ENCODE measurements at places on chromosomes 5 and 9.

GRCh38 chr5:85484982-85485574 is 1100.4 kb upstream of the EDIL3 start:
- DNase-seq: no peak

DNA sequence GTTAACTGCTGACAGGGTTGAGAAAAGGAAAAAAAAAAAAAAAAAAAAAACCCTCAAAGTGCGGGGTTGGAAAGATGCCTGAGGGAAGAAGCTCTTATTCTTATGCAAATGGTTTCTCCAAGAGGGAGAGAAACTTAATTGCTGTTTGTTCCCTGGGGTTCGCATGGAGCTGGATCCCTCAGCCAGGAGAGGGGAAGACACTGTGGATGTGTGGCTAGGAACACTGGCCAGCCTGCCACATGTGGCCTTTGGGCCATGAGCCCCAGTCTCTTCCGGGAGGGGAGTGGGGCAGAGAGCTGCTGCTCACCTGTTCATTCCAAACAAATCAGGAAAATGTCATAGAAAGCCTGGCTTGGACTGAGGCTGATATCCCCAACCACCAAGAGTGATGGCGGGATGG is 9.4 kb upstream of the SCGB3A2 start:
- no peak for DNase-seq

DNA sequence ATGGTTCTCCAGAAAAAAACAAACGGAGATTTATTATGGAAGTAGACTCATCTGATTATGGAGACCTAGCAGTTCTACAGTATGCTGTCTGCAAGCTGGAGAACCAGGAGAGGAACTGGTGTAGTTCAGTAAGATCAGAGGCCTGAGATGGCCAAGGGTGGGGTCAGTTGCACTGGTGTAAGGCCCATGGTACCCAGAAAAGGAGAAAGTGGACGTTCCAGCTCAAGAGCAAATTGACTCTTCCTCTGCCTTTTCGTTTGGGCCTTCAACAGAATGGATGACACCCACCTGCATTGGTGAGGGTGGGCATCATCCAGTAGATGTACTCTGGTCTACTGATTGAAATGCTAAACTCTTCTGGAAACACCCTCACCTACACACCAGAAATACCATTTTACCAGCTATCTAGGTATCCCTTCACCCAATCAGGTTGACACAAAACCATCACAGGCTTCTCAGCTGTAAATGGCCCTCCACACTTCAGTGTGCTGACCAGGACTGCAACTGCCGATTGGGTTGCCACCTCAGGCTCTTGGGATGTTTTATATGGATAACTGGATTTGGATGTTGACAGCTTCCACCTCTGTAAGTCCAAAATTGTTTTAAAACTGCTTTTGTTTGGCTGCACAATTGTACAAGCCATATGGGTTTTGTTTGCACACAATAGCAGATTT is 51.2 kb downstream of the RAD23B start:
- no peak for DNase-seq

DNA sequence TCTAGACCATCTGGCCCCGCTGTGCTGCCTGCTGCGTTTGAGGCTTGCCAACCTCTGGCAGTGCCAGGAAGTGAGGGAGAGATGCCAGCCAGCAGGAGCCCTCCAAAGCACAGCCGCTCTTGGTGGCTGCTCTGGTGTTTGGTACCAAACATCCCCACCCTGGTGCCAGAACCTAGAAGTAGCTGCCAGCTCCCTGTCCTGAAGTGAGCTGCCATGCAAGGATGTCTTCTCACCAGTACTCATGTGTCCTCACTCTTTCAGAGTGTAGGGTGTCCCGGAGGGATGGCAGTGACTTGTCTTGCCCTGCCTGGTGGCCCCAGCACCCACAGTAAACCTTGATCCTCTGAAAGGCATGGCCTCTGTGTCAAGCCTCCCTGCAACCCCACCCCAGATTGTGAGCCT is 43.4 kb downstream of the AMBP start:
- no peak for DNase-seq

GRCh38 chr5:114319821-114320220 is 42.0 kb upstream of the KCNN2 start:
- DNase-seq: no peak

DNA sequence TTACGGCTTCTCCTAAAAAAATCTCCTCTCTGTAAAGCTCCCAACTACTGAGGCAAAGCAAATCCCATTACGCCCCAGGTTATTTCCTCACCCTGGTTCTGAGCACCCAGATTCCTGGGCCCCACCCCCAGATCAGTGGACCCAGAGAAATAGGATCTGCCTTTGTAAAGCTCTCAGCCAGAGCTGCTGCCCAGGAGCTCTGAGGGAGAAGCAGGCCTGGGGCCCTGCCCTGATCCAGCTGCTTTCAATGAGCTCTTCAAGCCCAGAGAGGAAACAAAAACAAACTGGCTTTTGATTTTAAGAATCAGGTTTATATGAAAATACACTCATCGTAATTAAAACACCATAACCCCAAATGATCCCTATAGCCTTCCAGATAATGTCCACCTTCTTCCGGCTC is 124.5 kb downstream of the C5orf15 start:
- DNase-seq: no peak

DNA sequence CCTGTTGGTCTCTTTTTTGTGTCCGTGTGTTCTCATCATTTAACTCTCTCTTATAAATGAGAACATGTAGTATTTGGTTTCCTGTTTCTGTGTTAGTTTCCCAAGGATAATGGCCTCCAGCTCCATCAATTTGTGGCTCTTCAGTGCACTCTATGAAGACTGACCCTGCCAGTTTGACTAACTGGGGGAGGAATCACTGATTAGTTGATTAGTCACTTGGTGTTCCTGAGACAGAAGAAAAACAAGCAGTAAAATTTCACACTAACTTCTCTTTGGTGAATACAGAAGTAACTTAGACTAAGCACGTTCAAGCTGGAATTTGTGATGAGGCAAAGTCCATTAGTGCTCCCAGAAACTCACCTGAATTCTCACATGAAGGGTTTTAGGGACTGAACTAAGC is 495.8 kb upstream of the RORB start:
- DNase-seq: no peak

DNA sequence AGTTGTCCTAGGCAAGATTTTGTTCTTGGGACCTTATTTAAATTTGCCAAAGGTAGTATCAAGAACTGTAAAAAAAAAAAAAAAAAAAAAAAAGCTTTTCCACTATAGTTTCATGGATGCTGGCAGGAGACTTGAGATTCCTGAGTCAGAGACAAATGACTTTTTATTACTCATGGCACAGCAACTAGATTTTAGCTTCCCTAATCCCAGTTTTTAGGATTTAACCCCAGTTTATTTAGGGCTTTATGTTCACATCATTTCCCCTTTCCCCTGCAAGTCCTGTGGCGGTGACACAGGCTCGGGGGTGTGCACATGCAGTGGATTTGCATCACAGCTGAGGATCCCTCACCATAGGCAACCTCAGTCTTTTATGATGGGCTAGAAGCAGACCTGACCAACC is 144.9 kb downstream of the GOLPH3 start:
- no peak for DNase-seq

GRCh38 chr5:128213340-128213739 is 129.8 kb downstream of the SLC12A2 start:
- DNase-seq: no peak

GRCh38 chr5:13740471-13740870 is 204.0 kb downstream of the DNAH5 start:
- DNase-seq: no peak

GRCh38 chr5:174052636-174053035 is 7.1 kb downstream of the NSG2 start:
- no peak for DNase-seq

DNA sequence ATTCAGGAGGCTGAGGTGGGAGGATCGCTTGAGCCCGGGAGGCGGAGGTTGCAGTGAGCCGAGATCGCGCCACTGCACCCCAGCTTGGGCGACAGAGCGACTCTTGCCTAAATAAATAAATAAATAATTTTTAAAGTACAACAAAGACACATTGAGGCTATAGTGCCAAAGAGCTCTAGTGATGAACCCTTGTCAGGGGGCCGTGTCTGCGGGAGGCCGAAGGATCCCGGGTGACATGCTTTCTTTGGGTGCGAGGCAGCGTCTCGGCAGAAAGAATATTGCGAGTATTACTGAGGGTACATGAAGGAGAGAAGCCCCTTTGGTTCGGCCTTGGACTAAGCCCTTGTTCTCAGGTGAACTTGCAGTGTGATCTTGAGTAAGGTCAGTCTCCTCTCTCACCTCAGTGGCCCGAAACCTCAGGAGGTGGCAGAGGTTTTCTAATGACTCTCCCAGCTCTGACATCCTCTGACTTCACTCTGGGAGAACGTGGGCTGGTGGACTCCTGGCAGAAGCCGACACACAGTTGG is 397 bp upstream of the RECK start:
- peak; percentile 76 for DNase-seq

DNA sequence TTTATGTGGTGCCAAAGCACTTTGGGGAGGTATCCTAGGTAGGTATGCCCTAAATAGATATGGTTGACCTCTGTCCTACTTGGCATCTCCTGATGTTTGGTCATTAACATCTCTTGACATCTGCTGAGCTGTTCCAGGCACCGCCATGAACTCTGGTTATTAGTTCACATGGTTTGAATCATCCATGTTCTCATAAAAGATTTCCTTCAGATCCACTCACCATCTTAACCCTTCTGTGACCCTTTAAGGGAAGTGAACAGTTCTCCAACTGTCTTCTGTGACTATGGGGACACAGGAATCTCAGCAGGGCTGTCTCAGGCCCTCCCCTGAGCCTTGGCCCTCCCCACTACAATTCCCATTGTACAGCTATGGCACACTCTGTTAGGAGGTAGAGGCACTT is 167.7 kb downstream of the CDH6 start:
- no peak for DNase-seq

GRCh38 chr9:131546336-131547084 is 1.2 kb downstream of the PRRT1B start:
- DNase-seq: no peak

GRCh38 chr5:125583321-125584139 is 837.1 kb upstream of the ZNF608 start:
- DNase-seq: no peak

GRCh38 chr5:101338226-101338625 is 435.1 kb upstream of the ST8SIA4 start:
- DNase-seq: no peak

DNA sequence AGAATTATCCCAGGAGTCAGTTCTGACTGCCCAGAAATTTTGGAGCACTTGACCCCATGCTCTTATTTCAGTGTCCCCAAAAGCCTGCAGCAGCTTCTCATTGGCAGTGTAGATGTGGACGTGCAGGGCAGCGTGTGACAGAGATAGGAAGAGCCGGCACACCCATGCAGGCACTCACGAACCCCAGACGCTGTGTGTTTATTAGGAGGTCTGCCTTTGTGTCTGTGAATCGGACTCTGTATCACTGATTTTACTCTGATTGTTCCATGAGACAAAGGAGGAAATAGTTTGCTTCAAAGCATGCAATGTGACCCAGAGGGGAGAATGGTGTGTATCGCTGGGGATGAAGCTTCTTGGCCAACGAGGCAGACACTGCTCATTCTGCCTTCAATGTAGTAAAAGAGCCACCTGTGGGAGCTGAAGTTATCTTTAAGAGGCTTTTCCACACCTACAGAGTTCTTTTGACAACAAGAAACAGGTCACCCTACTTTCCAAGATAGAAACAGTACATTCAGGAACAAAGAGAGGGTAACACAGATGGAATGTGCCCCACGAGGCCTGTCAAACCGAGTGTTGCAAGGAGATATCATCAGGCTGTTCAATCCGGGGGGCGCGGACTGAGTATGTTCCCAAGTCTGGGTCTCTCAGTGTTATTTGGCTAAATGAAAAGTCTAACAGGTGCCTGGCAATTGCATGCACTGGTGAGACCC is 224.0 kb downstream of the NTRK2 start:
- no peak for DNase-seq

DNA sequence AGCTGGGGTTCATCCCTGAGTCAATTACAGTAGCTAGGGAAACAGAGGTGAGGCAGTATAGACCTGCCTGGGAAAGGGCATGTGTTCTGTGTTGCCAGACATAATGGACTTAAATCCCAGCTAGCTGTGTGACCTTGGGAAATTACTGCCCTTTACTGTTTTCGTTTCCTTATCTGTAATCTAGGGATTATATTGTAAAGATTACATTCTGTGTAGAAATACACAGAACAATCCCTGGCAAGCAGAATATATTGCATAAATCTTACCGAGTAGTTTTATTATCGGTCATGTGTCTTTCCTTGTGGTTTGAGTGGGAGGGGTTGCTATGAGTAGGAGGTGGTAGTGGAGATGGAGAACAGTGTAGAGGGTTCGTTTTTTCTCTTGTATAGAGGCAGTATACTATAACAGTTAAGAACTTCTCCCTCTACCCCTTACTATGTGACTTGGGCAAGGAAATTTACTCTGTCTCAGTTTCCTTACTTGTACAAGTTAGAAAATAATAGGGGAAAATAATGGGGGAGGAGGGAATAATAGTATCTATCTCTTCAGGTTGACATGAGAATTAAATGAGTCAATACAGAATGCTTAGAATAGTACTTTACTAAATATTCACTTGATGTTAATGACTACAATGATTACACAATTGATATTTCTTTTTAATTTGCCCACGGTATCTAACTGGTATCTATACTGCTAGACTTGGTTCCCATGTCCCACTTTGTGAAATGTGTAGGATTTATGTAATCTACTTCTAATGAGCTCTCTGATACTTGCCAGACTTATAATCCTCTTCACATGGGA is 7.1 kb upstream of the DMXL1 start:
- peak; percentile 48 for DNase-seq

GRCh38 chr5:33319151-33319550 is 121.6 kb upstream of the TARS1 start:
- DNase-seq: no peak

GRCh38 chr5:17229313-17229712 is 11.9 kb downstream of the BASP1 start:
- DNase-seq: no peak

DNA sequence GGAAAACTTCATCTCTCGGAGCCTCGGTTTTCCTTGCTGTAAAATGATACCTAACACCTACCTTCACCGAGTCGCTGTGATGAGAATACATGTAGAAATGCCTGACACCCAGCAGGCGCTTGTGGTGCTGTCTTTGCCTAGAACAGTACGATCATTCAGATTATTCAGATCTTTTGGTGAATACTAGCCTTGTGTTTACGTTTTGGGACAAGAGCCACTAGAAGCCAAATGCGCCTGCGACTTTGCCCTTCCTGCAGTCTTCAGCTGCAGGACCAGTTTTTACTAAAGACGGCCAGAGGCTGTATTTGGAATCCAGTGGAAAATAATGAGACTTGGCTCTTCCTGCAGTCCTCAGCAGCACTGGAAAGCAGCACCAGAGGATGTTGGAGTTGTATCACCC is 189.6 kb downstream of the TRIO start:
- no peak for DNase-seq

- no peak for DNase-seq
Observed at GRCh38 chr9:137984520-137985257, 107.1 kb downstream of the CACNA1B start.

- DNase-seq: no peak
Observed at GRCh38 chr9:19473605-19474004, 64.8 kb downstream of the ACER2 start.

DNA sequence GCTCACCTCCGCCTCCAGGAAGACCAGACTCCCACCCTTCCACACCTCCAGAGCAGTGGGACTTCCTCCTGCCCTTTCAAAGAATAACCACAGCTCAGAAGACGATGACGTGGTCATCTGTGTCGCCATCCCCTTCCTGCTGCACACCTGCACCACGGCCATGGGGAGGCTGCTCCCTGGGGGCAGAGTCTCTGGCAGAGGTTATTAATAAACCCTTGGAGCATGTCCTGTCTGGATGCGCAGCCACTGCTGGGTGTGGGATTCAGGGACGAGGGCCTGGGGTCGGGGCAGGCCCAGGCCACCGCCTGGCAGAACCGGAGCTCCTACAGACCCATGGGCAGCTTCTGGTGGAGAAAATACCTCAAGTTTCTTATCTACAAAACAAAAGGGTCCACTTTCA is 5.0 kb downstream of the PAEP start:
- DNase-seq: no peak

GRCh38 chr5:40877371-40877988 is 31.8 kb upstream of the C7 start:
- no peak for DNase-seq

All from AG09309 (cell line).